ENCODE measurements at places on chromosomes 11 and 22. TPM values are rescaled to one million over a fixed set of nuclear protein-coding genes. Genes with fewer than 3 reads are reported as not detected.

Gene PGA5
- 0.33 TPM for total RNA-seq

GRCh38 chr11:94801866-94802460 is 33.8 kb downstream of the AMOTL1 start:
- peaks cover 34% of the 10 kb centered on the region for H3K36me3 ChIP-seq
- H3K27me3 ChIP-seq, result no peaks in the 10 kb centered on the region

- no peak for DNase-seq
- H3K27me3 ChIP-seq, result no peaks in the 10 kb centered on the region
- no peak overlapping the region for H3K27ac ChIP-seq
- no peaks in the 10 kb centered on the region for H3K36me3 ChIP-seq
- H3K4me3 ChIP-seq, result no peak overlapping the region
Observed at GRCh38 chr11:109229682-109230081, 192.3 kb upstream of the C11orf87 start.

GRCh38 chr11:117669062-117669461 is 128.0 kb downstream of the DSCAML1 start:
- DNase-seq, result no peak
- no peak overlapping the region for H3K4me3 ChIP-seq
- H3K36me3 ChIP-seq, result no peaks in the 10 kb centered on the region
- peaks cover 8% of the 10 kb centered on the region for H3K4me1 ChIP-seq
- no peaks in the 10 kb centered on the region for H3K27me3 ChIP-seq

- no peaks in the 10 kb centered on the region for H3K27me3 ChIP-seq
- H3K4me3 ChIP-seq, result no peak overlapping the region
- no peaks in the 10 kb centered on the region for H3K4me1 ChIP-seq
- H3K36me3 ChIP-seq, result peaks cover 8% of the 10 kb centered on the region
- no peak for DNase-seq
Observed at GRCh38 chr22:47335460-47335859, 573.0 kb downstream of the TBC1D22A start.

- DNase-seq, result no peak
- H3K36me3 ChIP-seq, result no peaks in the 10 kb centered on the region
- no peaks in the 10 kb centered on the region for H3K27me3 ChIP-seq
- no peak overlapping the region for H3K4me3 ChIP-seq
Observed at GRCh38 chr11:93905384-93905783, 55.0 kb upstream of the VSTM5 start.

- no peaks in the 10 kb centered on the region for H3K4me1 ChIP-seq
- H3K27ac ChIP-seq, result no peak overlapping the region
- peaks cover 23% of the 10 kb centered on the region for H3K36me3 ChIP-seq
- no peak for DNase-seq
- H3K4me3 ChIP-seq, result no peak overlapping the region
Observed at GRCh38 chr11:133903056-133903455, 53.7 kb downstream of the IGSF9B start.
